ENCODE measurements at places on chromosomes 11 and 22. TPM values are rescaled to one million over a fixed set of nuclear protein-coding genes. Genes with fewer than 3 reads are reported as not detected.

GRCh38 chr11:66957971-66958231 lies 282 bp downstream of the PC start:
- no peak for DNase-seq

TRPM5 gene
- total RNA-seq = not detected

ALDH3B1 gene
- total RNA-seq = not detected

LIF gene
- total RNA-seq = 522 TPM

GRCh38 chr11:114260483-114260882 lies 35.7 kb upstream of the NNMT start:
- no peak for DNase-seq

TPBGL gene
- total RNA-seq = 0.68 TPM

DNA sequence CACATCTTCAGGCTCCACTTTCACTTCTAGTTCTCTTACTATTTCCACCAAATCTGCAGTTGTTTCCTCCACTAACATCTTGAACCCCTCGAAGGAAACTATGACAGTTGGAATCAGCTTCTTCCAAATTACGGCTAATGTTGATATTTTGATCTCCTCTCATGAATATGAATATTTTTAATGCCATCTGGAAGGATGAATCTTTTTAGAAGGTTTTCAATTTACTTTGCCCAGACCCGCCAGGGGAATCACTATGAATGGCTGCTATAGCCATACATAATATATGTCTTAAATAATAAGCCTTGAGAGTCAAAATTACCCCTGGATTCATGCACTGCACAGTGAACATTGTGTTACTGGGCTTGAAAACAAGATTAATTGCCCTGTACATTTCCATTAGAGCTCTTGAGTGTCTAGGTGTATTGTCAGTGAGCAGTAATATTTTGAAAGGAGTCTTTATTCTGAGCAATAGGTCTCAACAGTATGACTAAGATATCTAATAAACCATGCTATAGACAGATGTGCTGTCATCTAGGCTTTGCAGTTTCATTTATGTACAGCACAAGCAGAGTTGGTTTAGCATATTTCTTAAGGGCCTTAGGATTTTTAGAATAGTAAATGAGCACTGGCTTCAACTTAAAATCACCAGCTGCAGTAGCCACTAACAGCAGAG lies 48.3 kb upstream of the LRRC55 start:
- no peak for DNase-seq

Measured in activated naive CD4-positive, alpha-beta T cell treated with anti-CD3 and anti-CD28 coated beads, Interleukin-2, amount 50 U/mL, for 72 hours (primary cell).